ENCODE measurements at places on chromosomes 13 and 19.

DNA sequence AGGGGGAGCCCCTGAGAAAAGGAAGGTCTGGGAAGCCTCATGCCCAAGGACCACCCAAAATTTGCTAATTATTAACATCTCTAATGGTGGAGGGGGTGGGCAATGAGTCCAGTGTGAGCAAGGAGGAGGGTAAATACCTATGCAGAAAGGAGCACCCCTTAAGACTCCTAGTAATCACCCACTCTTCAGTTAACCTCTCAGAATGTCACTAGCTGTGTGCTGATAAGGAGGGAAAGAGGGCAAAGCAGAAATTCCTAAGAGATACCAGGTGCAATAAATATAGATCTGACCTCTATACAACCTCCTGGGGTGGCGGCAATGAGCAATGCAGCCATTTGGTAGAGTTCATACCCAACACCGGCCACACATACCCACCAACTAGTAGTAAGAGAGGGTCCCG lies 12.7 kb upstream of the DPY19L3 start:
- no peak for DNase-seq

- no peak for DNase-seq
These were observed 3.3 kb upstream of the KCNC3 start for GRCh38 chr19:50332244-50333038.

DNA sequence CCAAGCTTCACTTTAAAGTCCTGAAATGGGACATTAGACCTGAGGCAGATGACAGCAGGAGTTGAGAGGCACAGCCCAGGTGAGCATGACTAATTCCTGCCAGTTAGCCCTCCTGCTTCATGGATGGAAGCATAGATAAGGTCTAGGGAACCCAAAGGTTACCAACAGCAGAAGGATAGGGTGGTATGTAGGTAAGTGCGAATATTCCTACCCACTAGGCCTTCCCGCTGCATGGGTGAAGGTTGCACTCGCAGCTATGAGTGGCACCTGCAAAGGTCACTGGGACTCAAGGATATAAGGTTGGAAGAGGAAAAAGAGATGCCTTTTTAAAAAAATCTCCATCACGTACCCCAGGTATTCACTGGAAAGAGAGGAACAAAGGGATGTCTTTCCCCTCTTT lies 12.2 kb upstream of the MLLT1 start:
- no peak for DNase-seq

DNA sequence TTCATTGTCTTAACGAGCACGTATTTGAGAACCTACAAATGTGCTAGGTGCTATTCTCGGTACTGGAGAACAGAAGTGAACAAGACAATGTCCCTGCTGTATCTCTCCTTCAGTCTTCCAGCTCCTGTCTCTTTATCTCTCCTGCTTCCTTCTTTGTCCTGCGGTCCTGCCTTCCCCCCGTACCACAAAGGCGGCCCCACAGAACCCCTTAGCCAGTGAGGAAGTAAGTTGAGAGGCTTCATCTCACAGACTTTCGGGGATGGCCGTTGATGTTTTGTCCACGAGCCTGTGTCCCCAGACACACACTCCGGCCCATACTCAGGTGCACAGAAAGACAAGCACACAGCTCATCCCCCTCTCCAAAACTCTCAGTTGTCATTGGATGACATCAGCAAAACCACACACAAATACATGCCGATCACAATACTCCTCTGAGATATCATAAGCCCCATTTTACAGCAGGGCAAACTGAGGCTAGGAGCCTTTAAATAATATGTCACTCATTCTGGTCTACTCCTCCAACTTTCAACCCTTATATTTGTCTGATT lies 507 bp upstream of the SWSAP1 start:
- no peak for DNase-seq

- DNase-seq = peak; percentile 29
These were observed 589.8 kb downstream of the LMO7 start for GRCh38 chr13:76225815-76226489.

- no peak for DNase-seq
These were observed 1.3 kb upstream of the CCNE1 start for GRCh38 chr19:29810504-29810871.
